ENCODE measurements at places on chromosomes 13 and 19.

DNA sequence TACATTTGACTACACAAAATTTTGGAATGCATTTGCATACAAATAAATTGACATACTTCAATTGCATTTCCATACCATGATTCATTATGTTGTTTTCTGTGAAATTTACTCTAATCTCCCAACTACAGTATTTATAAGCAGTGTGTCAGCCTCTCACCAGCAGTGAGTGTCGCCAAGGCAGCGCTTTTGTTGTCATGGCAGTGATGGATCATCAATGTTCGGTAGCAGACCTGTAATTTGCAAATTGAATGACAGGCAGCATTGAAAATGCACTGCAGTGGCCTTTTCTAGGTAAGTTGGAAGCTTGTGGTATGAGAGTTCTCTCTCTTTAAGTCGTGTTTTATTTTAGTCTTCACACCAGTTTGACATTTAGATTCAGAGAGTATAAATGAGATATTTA lies 534.1 kb downstream of the PCDH17 start:
- no peak for DNase-seq

DNA sequence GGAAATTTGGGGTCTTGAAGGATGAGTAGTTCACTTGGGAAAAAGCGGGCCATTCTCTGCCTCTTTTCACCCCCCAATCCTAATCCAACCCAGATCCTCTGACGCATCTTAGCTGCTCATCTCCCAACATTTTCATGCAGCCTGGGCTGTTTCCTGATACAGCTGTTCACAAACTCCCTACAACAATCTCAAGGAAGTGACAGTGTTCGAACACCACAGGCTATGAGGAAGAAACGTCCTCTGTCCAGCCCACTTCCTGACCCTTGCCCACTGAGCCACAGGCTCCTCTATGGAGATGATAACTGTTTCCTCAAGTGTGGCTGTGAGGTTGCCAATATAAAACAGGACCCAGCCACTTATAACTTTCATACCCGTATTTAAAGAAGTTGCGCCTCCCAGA lies 16.2 kb downstream of the LMTK3 start:
- DNase-seq = no peak

GRCh38 chr13:45907503-45907902 lies 56.0 kb upstream of the SIAH3 start:
- DNase-seq = no peak

DNA sequence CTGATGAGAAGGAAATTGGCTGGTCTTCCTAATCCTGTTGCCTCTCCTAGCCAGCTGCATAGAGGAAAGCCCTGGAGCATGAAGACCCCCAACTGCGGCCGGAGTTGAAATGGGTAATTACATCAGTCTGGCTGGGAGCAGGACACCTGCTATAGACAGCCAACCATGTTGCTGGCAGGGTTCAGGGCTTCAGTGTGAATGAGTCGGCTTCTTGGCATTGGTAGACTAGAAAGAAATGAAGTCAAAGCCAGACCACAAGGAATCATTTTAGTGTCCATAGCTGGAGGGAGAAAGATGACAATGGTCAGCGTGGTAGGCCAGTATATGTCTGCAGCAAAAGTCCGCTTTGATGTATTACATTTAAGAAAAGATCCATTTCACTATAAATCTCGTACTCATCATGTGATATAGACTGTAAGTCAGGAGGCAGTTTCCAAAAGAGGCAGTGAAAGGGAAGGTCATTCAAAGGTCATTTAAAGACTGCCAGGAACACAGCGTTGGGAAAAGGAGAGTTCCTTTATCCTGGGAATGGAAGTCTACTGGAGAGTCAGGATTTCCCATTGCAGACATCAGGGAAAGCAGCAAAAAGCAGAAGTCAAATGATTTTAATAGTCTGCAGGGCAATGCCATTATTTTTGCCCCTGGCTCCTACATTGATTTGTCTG lies 262.7 kb downstream of the DNAJC15 start:
- DNase-seq = no peak

DNA sequence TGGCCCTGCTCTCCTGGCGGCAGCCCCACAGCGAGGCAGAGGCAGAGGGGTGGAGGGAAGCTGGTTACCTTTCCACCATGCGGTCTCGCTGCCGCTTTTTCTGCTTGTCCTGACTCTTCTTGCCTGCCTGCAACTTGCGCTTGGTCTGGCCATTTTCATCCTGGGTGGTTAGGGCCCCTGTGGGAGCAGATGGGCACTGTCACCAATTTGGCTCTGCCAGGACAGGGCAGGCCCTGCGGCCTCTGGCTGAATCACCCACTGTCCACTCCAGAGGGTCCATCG lies 19.6 kb upstream of the AKAP8 start:
- no peak for DNase-seq

- DNase-seq = no peak
Measured at GRCh38 chr13:27393101-27393500, 31.3 kb upstream of the GTF3A start.

All from stimulated activated effector memory CD8-positive, alpha-beta T cell treated with anti-CD3 and anti-CD28 coated beads, Interleukin-12 subunit alpha, Interleukin-12 subunit beta, amount 100 ng/mL, for 72 hours (primary cell).